Ureter (tissue), 1 donor: ENCODE measurements at places on chromosomes 3 and 15.

- no peak for DNase-seq
Measured at GRCh38 chr3:4672725-4673275, 179.7 kb downstream of the ITPR1 start.

GRCh38 chr3:123634149-123635051, 49.5 kb upstream of the HACD2 start:
- DNase-seq, result no peak

DNA sequence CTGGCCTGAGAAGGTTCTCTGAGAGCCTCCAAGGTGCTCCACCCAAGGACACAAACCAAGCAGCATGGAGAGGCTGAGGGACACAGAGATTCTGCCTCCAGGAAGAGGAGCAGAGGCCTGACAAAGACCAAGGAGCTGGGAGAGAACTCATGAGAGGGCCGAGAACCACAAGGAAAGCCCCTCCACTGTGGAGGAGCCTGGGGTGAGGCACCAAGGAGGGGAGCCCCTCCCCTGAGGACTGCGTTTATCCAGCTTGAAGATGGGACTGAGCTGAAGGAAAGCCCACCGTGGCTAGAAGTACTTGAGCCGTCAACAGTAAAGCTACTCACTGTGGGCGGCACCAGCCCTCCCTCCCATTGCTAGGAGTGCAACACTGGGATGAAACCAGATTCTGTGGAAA, 63.1 kb upstream of the MEF2A start:
- peak; percentile 33 for DNase-seq

DNA sequence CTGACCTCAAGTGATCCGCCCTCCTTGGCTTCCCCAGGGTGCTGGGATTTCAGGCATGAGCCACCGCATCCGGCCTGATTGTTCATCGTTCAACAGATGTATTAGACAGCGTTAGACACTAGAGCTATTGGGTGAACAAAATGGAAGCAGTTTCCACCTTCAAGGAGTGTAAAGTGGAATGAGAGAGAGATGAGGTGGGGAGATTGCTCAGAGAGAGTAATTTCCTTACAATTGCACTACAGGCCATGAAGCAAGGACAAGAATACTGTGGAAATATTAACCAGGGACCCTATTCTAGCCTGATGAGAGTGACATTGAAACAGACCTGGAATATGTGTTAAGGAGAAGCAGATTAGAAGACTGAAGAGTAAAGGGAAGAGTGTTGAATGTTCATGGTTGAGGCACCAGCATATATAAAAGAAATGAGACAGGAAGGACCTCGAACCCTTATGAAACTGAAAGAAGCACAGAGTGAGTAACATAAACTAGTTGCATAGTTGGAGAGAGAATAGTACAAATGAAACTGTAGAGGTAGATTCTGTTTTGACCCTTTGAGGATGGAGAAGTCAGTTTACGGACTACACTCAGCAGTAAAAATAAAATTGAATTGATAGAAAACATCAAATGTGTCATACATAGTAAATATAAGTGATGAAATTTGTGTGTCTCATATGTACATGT, 7.2 kb downstream of the RTF1 start:
- no peak for DNase-seq

- no peak for DNase-seq
Measured at GRCh38 chr3:24812116-24812515, 317.5 kb upstream of the THRB start.

DNA sequence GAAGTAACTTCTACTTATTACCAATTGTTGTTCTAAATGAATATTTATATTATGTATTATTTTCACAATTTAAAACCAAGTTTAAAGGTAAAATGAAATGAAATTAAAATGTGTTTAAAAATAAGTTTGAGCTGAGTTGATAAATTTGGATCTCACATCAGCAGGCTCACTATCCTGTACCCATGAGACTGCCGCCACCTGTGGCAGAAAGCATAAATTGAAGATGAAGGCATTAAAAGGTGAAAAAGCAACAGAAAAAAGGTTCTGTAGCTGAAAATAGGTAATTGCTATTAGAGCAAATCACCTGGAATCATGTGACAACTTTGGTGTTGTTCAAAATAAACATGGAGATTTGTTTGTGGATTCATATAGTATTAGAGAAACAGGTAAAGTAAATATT, 133.0 kb upstream of the CADM2 start:
- DNase-seq, result no peak

GRCh38 chr3:189132839-189133238, 38.9 kb upstream of the TPRG1 start:
- DNase-seq, result no peak

DNA sequence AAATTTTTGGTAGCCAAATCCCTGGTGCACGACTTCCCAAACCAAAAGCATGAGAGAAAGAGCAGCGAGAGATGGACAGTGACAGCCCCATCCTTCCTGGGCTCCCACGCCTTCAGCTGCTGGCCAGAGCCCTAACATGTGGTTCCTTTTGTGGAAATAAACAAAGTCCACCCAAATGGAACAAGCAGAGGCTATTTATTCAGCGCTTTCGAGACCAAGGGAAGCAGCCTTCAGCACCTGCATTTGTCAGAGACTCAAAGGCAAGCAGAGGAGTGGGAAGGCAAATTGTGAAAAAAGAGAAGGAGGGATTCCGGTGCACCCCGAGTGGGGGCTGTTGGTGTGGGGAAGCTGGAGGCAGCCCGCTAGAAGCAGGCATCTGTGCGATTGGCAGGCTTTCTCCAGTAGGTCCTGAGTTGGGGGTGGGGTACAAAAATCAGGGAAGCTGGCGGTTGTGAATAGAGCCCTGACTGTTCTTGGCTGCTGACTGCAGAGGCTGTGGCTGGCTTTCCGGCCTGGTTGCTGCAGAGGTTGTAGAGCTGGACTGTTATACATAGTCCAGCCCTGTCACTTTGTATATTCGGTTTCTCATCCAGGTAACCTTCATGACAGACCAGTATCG, 427.2 kb downstream of the OCA2 start:
- DNase-seq, result no peak
